GM23338 (cell line): ENCODE measurements at places on chromosomes 7 and 10. TPM values are rescaled to one million over a fixed set of nuclear protein-coding genes. Genes with fewer than 3 reads are reported as not detected.

GRCh38 chr7:112897839-112898431, 107.7 kb upstream of the TMEM168 start:
- no peak overlapping the region for H3K27ac ChIP-seq
- H3K27me3 ChIP-seq: no peaks in the 10 kb centered on the region
- no peaks in the 10 kb centered on the region for H3K4me1 ChIP-seq
- 0 out of 2 replicates have a peak, but pooled peaks cover 3% of the 10 kb centered on the region for H3K36me3 ChIP-seq

Gene ENTPD1
- total RNA-seq: 2.0 and 2.3 TPM in 2 replicates

GRCh38 chr7:16367115-16367514, 54.2 kb downstream of the CRPPA start:
- H3K27me3 ChIP-seq: no peaks in the 10 kb centered on the region
- no peaks in the 10 kb centered on the region for H3K36me3 ChIP-seq
- no peaks in the 10 kb centered on the region for H3K4me1 ChIP-seq
- H3K4me3 ChIP-seq: no peak overlapping the region
- no peak overlapping the region for H3K27ac ChIP-seq
- DNase-seq: no peak

Gene PLXNA4
- total RNA-seq: 0.54 and 0.80 TPM in 2 replicates

- H3K27me3 ChIP-seq: no peaks in the 10 kb centered on the region
- 0 out of 2 replicates have a peak, but pooled peaks cover 4% of the 10 kb centered on the region for H3K36me3 ChIP-seq
- H3K4me3 ChIP-seq: no peak overlapping the region
- peaks cover 30% of the 10 kb centered on the region for H3K4me1 ChIP-seq
Observed at GRCh38 chr7:127943541-127944521, 87.4 kb downstream of the LRRC4 start.

DNA sequence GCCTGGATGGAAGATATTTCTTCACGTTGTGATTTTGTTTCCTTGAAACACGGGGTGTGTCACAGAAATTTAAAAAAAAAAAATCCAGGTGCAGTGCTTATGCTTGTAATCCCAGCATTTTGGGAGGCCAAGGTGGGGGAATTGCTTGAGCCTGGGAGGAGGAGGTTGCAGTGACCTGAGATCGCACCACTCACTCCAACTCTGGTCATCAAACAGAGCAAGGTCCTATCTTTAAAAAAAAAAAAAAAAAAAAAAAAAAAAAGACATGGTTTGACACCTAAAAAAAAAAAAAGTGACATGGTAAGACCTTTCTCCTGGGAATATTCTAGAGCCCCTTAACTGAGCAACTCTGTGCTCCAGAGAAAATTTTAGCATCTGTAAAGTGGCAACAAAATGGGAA, 9.0 kb upstream of the LRRC4 start:
- H3K27me3 ChIP-seq: no peaks in the 10 kb centered on the region
- no peaks in the 10 kb centered on the region for H3K36me3 ChIP-seq
- no peak overlapping the region for H3K27ac ChIP-seq
- H3K4me1 ChIP-seq: no peaks in the 10 kb centered on the region

DNA sequence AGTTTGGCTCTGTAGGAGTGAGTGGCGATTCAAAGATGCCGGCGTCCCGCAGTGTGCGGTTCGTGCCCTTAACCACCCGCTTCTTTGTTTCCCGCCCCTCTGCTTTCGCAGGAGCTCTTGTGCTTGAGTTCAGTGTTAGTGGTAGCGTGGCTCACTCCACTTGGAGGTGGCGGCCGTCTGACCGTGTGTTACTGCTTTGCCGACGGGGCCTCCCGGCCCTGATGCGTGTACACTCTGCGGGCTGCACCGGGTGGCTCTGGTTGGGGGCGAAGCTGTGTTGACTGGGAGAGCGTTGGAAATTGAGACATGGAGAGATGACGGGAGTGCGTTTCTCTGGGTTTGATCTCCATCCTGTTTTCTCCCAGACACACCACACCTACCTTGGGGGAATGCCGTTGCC, 31.4 kb downstream of the SHH start:
- no peaks in the 10 kb centered on the region for H3K36me3 ChIP-seq
- no peak overlapping the region for H3K4me3 ChIP-seq
- peaks cover 3% of the 10 kb centered on the region for H3K27me3 ChIP-seq
- H3K4me1 ChIP-seq: peaks cover 7% of the 10 kb centered on the region; the same call in 1 of the 2 replicates

GRCh38 chr10:75261813-75262705, 26.3 kb upstream of the COMTD1 start:
- H3K27me3 ChIP-seq: no peaks in the 10 kb centered on the region
- H3K4me3 ChIP-seq: no peak overlapping the region
- DNase-seq: no peak
- no peaks in the 10 kb centered on the region for H3K36me3 ChIP-seq
- H3K4me1 ChIP-seq: no peaks in the 10 kb centered on the region

GRCh38 chr7:127530148-127530547, 55.2 kb downstream of the GCC1 start:
- DNase-seq: no peak
- H3K4me3 ChIP-seq: no peak overlapping the region
- no peak overlapping the region for H3K27ac ChIP-seq
- H3K36me3 ChIP-seq: no peaks in the 10 kb centered on the region
- H3K4me1 ChIP-seq: 0 out of 2 replicates have a peak, but pooled peaks cover 7% of the 10 kb centered on the region

GRCh38 chr7:27944643-27945042, 204.7 kb downstream of the TAX1BP1 start:
- H3K27ac ChIP-seq: no peak overlapping the region
- no peaks in the 10 kb centered on the region for H3K27me3 ChIP-seq
- H3K36me3 ChIP-seq: no peaks in the 10 kb centered on the region
- no peaks in the 10 kb centered on the region for H3K4me1 ChIP-seq

GRCh38 chr7:15504351-15504750, 57.5 kb downstream of the AGMO start:
- no peak overlapping the region for H3K27ac ChIP-seq
- H3K27me3 ChIP-seq: no peaks in the 10 kb centered on the region
- H3K4me1 ChIP-seq: peaks cover 7% of the 10 kb centered on the region; the same call in 1 of the 2 replicates
- no peak for DNase-seq
